ENCODE measurements at places on chromosomes 13 and 19.

DNA sequence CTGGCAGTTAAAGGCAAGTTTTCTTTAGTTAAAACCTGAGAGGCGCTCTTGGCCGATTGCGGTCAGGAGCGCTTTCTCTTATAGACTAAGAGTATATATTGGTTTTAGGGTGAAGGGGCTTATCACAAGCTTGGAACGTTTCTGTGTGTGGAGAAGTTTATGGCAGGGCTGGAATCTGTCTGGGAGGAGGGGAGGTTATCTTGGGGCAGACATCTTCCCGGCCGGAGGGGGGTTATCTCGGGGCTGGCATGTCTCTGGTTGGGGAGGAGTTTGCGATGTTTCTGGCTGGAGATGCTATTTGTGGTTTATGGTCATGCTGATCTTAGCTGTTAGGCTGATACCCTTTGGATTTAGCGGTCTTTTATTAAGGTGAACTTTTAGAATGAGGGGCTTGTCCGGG is 18.3 kb downstream of the KDM4B start:
- DNase-seq: no peak

GRCh38 chr13:83184819-83185218 is 697.5 kb downstream of the SLITRK1 start:
- DNase-seq: no peak

DNA sequence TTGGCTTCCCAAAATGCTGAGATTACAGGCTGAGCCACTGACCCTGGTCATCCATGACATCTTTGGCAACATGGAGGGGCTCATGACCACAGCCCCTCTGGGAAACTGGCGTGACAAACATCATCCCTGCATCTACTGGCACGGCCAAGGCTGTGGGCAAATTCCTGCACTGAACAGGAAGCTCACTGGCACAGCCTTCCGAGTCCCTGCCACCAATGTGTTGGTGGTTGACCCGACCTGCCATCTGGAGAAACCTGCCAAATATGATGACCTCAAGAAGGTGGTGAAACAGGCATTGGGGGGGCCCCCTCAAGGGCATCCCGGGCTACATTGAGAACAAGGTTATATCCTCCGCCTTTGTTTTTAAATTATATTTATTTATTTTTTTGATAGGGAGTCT is 8.9 kb upstream of the ACP5 start:
- DNase-seq: no peak

DNA sequence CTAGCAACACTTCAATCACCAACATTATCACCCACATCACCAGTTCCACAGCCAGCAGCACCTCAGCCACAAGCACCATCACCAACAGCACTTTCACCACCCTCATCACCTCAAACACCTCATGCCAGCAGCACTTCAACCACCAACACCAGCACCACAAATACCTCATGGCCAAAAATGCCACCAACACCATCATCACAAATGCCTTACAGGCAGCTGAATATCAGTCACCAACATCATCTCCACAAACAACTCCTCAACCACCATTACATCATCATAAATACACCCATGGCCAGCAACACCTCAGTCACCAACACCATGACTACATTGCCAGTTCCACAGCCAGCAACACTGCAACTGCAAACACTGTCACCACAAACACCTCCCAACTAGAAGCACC is 10.4 kb downstream of the FCER2 start:
- no peak for DNase-seq

DNA sequence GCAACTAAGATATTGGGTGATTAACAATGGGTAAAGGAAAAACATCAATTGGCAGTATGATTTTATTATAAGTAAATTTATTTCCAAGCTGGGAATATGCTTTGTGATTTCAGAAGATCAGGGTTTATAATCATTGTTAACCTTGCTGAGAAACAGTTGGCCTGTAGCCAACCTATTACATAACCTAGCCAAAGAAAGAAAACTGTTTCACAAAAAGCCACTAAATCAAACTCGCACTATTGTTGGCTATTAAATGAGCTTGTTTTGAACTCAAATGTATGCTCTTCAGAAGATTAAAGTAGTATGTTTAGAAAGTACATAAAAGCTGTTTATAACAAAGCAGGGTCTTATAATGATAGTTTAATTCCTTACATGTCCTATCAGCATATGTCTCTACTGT is 151.7 kb downstream of the LHFPL6 start:
- DNase-seq: no peak

All from stimulated activated CD8-positive, alpha-beta memory T cell treated with anti-CD3 and anti-CD28 coated beads, Interleukin-12 subunit alpha, Interleukin-12 subunit beta, amount 100 ng/mL, for 4 hours (primary cell).